ENCODE measurements at places on chromosomes 5 and 9.

DNA sequence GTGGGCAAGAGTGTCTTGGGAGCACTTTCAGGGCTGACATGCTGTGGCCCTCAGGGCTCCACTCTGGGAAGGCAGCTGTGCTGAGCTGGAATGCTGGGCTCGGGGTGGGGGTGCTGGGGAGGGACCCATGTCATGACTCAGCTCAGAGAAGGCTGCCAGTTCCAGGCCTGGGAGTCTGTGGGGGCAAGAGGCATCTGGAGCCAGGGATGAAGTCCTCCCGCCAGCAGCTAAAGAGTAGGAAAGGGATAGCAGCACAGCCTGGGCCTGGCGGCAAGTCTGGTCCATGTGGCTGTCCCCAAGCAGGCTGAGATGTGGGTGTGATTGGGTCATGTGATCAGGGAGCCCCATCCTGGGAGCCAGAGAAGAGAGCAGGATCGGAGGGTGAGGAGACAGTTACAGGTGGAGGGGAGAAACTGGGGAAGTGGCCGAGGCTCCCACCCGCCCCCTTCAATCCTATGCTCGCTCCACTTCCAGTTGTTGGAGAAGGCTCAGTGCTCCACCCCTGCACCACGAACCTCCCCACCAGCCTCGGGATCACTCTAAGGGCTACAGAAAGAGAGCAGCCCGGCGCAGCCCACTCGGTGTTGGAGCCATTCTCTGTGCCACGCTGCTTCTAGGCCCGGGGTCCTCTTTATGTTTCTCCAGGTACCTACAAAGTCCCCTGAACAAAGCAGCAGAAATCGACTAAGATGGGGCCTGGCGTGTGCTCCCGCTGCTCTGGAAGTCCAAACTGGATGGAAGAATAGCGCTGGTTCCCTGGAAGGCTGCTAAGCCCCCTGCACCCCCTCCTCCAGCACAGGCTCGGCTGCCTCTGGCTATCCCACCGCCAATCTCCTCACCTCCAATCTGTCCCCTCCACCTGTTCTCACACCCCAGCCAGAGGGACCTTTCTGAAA, 12.0 kb downstream of the PDGFRB start:
- no peak for DNase-seq

DNA sequence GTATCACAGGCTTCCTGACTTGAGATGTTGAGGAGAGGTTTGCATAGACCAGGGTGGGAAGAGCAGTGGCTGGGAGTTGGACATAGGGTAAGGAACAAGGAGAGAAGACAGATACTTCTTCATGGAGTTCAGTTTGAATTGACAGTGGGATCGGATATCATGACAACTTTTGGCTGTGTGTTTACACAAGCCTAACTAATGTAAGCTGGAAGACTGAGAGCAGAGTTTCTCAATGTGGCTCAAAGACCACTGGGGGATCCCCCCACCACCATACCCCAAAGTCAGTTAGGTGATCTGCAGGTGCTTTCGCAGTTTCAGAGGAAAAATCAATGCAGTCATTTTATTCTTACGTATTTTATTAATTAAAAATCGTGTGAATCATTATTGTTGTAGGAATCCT, 125.9 kb downstream of the AOPEP start:
- DNase-seq, result no peak

GRCh38 chr9:110076894-110077725, 130.8 kb downstream of the C9orf152 start:
- DNase-seq, result no peak

DNA sequence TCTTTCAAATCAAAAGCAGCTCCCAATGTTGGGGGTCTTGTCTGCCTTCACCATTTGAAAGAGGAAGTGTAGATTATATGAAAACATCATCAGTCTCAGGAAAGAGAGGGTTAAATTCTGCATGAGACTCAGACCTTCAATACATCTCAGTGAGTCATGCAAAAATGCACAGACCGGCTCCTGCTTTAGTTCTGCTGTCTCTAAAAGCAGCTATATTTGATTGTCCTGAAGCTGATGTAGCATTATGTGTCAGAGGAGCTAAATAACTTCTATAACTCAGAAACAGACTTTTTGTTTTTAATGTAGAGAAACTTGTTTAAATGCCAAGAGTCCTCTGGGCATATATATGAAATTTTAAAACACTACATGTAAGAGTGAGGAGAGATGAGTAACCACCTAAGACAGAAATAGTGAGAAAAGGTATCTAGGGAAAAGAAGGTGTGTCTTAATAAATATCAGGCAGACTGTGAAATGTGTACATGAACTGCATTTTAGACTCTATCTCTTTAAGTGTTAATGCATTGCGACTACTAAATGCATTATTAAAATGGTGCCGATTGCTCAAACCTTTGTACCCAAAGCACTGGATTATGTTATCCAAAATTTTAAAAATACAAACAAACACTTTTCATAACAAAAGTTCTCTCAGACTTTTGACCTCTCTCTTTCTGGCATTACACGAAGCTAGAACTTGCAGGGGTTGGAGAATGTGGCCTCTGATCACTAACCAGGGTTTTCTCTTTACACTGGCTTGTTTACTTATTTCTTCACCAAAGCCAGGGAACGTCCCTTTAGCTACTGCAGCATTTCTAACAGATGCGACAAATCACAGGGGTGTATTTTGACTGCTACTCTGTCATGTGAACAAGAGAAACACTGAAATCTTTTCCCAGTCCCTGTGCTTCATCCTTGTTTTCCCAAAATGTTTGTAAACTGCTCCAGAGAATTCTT, 302.3 kb downstream of the ARL15 start:
- DNase-seq, result no peak

DNA sequence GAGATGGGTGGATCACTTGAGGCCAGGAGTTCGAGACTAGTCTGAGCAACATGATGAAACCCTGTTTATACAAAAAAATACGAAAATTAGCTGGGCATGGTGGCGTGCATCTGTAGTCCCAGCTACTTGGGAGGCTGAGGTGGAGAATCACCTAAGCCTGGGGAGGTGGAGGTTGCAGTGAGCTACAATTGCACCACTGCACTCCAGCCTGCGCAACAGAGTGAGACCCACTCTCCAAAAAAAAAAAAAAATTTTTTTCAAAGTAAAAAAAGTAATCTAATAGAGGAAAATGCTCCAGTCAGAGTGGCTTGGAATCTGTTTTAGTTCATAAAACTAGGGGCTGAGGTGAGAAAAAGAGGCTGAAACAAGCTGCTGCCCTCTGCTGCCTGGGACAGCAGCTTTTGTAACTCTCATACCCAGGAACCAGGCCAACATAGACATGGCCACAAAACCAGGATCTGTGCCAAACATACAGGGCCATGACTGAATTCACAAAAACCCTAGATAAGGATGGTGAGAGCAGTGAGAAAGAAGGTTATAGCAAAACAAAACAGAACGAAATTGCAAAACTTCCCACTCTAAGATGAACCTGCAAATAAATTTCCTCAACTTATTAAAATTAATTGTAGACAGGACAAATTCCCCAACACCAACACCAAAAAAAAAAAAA, 13.1 kb upstream of the DCAF12 start:
- no peak for DNase-seq

DNA sequence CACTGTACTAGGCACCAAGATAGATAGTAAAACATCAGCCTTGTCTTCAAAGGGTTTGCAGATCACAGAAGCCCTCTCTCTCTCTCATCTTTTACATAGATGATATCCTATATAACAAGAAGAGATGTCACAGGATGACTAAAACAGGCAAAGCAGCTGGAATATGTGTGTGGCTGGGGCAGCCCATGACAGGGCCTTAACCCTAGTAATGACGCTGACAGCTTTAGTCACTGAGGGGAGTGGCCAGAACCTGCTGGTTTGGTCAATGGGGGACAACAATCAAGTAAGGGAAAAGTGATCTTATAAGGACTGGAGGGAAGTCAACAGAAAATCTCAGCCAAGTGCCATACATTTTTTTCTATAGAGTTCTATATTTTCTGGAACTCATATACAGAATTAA, 41.9 kb upstream of the RIC1 start:
- DNase-seq, result no peak

DNA sequence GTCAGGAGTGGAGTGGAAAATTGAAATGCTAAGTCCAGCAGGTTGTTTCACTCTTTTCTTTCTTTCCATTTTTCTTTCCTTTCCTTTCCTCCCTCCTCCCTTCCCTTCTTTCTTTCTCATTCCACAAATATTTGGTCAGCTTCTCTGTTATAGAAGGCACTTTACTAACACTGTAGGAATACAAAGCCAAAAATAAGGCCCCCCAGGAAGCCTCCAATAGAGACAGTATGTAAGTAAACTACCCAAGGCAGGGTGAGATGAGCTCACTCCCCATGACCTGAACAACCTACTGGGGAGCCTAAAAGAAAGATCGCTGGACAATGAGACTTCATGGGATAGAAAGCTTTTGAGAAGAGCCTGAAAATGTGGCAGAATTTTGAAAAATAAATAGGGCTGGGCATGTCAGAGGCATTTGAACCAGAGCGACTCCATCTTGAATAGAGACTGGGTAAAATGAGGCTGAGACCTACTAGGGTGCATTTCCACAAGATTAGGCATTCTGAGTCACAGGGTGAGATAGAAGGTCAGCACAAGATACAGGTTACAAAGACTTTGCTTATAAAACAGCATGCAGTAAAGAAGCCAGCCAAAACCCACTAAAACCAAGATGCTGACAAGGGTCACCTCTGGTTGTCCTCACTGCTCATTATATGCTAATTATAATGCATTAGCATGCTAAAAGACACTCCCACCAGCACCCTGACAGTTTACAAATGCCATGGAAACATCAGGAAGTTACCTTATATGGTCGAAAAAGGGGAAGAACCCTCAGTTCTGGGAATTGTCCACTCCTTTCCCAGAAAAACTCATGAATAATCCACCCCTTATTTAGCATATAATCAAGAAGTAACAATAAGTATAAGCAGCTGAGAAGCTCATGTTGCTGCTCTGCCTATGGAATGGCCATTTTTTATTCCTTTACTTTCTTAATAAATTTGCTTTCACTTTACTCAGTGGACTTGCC, 158.9 kb upstream of the EGFLAM start:
- DNase-seq, result no peak

- peak; percentile 28 for DNase-seq
Measured at GRCh38 chr5:169020102-169020501, 280.8 kb downstream of the SLIT3 start.

GRCh38 chr9:70069704-70070103, 26.1 kb downstream of the MAMDC2 start:
- DNase-seq, result no peak

- DNase-seq, result no peak
Measured at GRCh38 chr5:69484891-69485290, 7.7 kb upstream of the OCLN start.

DNA sequence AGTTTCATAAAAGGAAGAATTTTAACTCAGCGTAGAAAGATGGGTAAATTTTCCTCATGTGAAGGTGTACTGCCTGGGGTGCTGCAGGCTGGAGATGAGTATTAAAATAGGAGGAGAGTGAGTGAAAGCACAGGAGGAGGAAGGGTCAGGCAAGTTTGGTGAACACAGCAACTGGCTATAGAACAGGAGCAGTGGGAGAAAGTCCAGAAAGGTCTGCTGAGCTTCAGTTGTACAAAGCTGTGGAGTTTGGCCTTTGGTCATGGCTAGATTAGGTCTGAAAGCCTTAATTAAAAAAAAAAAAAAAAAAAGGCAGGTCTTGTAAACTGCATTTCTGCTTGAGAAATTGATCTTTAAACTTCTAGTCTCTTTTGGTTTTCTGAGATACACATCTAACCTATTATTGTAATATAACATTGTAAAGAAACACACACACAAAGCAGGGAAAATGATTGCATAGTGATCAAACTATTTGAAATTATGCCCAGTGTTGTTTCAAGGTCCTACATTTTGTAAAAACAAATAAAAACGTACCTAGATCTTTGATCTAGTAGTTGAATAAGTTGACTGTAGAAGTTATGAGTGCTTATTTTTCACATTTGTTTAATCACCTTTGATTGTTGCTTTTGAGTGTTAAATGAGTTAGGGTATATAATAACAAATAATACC, 43.6 kb downstream of the MAP3K1 start:
- DNase-seq, result no peak
